ENCODE measurements at places on chromosomes 5 and 9.

DNA sequence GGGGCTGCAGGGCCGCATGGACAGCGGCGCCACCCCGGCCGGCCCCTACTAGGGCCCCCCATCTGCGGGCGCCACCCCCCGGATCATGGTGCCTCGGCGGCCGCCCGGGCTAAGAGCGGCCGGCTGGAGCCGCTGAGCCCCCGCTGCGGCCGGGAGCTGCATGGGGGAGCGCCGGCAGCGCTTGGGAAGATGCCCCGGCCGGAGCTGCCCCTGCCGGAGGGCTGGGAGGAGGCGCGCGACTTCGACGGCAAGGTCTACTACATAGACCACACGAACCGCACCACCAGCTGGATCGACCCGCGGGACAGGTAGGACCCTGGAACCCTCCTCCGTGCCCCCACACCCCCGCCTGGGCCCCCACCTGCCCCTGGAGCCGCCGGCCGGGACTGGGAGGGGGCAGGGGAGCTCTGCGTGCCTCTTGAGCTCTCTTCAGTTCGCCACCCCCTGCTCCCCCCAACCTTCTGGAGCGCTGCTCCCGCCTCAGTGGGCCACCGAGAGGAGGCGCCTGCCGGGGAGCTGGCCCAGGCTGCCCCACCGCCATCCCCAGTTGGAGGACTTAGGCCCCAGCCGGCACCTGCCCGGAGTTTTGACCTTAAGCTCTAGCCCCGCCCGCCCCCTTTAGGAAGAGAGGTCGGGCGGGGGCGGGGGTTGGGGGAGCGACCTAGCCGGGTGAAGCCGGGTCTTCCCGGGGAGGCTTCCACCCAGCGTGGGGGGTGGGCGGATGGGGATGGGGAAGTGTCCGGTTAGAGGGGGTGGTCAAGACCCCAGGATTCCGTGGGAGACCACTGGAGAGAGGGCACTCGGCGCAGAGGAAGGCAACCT is 730 bp downstream of the WWC1 start:
- DNase-seq: no peak

GRCh38 chr5:93433422-93433821 is 147.6 kb downstream of the NR2F1-AS1 start:
- DNase-seq: peak; percentile 99

DNA sequence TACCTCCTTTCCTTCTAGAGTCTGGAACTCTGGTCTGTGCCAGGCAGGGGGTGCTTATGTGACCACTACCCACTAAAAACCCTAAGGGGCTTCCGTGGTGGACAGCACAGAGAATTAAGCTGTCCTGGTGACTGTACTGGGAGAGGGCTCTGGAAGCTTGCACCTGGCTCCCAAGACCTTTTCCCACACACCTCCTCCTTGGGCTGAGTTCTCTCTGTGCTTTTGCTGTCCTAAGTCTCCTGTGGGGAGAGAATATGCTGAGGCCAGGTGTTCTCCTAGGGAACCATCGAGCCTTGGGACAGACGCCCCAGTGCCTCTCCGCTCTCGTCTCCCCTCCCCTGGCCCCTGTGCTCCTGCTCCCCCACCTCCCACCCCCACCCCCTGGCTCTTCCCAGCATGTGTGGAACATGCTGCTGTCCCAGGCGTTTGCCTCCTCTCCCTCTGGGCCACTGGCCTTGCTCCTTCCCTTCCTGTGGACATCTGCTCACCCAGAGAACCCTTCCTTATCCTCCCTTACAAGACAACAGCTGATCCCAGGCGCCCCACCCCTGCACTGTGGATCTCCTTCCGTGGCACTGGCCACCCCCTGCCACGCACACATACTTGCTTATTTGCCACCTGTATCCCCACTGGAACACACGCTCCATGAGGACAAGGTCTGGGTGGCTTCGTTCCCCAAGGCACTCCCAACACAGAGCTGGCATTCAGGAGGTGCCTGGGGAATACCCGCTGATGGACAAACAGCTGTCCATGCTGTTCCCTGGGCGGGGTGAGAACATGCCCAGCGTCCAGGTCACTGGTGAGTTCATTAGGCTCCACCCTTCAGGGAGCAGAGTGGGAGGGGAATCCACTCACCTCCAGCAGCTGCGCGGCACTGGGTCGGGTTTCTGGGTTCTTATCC is 83.0 kb downstream of the STK10 start:
- no peak for DNase-seq

DNA sequence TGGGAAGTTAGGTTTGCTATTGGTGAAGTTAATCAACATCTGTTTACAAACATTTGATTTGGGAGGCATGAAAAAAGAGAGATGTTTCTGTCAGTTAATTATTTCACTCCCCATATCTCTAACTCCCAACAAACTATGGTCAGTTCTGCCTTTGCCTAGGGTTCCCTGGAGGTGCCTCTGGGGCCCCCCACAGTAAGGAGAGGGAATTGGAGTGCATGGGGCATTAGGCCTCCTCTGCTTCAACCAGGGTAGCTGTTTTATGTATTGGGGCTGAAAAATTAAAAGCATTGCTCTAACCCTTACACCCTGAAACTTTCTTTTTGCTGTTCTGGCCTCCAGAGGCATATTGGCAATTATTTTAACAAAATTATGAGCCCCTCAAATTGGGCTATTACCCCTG is 32.3 kb downstream of the RUSC2 start:
- no peak for DNase-seq

All from amniotic epithelial cell (primary cell).